Mesothelial cell of epicardium (in vitro differentiated cells): ENCODE measurements at places on chromosomes 5 and 9.
A peak's percentile ranks its signal among the peaks of the same experiment; 100 is the strongest.

- no peak for DNase-seq
Measured at GRCh38 chr5:93790401-93790800, 49.0 kb upstream of the POU5F2 start.

GRCh38 chr5:73979321-73979720 is 353.3 kb downstream of the ARHGEF28 start:
- DNase-seq: no peak

- no peak for DNase-seq
Measured at GRCh38 chr9:77744841-77745430, 96.8 kb upstream of the GNA14 start.

DNA sequence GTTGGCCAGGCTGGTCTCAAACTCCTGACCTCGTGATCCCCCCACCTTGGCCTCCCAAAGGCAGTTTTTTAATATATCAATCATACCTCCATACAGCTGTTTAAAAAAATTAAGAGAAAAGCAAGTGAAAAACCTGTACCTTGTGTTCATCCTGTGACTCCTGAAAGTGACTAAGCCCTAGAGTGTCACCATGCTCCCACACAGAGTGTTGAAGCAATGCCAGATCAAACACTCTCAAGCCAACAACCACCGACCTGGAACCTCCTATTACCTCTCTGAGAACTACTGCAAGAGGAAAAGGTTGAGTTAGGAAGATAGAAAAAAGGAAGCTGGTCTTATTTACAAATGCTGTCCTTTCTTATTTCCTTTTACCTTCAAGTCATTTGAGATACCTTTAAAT is 123.5 kb downstream of the RASEF start:
- no peak for DNase-seq

DNA sequence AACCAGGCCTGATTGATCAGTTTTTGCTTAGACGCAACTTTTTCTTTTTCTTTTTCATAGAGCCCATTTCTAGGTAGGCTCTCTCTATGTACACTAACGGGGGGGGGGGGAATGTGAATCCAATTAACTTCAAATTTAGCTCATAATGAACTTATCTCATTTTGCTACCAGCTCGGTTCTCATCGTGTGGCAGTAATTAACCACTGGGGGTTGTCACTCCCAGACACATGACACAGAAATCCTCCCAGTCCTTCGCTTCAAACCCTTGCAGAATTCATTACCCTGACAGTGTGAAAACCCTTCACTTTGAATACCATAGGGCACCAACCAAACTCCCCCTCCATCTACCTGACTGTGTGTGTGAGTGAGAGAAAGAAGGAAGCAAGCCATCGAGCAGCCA is 144.2 kb downstream of the PAX5 start:
- no peak for DNase-seq

- DNase-seq: no peak
Measured at GRCh38 chr5:56595566-56595965, 219.8 kb upstream of the MAP3K1 start.

DNA sequence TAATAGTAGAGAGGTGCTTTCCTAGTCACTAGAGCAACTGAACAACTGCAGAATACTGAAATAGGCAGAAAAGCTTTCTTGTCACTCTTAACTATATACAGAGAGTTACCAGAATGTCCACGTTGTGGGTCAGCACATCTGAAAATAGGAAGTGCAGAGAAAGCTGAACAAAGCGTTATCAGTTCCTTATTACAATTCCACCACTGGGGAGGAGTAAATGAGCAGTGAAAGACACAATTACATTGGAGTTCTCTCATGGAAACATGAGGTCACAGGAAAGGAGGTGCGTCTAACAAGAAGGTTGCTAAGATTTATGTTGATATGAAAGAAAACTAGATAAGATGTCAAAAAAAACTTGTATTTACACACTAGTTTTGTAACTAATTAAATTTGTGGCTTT is 461.9 kb upstream of the COX7C start:
- no peak for DNase-seq

GRCh38 chr5:87541033-87541432 is 128.3 kb upstream of the CCNH start:
- DNase-seq: no peak

DNA sequence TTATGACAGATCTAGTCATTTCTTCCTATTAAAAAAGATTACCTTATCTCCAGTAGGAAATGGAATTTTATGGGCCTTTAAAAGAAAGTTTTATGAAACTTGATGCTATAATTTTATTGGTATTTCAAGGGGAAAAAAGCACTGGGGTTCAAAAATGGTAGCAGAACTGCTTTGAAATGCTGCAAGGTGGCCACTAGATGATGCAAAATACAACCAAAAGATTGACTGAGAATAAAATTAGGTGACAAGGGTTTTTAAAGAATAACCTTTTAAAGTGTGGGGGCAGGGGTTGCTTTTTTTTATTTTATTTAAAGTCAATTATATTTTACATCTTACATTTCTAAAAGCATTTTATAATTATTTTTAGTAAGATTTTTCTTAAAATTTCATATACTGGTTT is 61.7 kb downstream of the KLF9 start:
- DNase-seq: no peak

GRCh38 chr5:170631466-170632195 is 127.8 kb downstream of the KCNIP1 start:
- no peak for DNase-seq

DNA sequence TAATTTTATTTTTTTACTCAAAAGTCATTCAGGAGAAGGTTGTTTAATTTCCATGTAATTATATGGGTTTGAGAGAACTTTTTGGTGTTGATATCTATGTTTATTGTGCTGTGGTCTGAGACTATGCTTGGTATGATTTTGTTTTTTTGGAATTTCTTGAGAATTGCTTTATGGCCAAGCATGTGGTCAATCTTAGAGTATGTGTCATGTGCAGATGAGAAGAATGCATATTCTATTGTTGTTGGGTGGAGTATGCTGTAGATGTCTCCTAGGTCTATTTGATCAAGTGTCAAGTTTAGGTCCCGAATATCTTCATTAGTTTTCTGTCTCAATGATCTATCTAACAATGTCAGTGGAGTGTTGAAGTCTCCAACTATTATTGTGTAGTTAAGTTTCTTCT is 134.9 kb downstream of the HMHB1 start:
- DNase-seq: no peak

DNA sequence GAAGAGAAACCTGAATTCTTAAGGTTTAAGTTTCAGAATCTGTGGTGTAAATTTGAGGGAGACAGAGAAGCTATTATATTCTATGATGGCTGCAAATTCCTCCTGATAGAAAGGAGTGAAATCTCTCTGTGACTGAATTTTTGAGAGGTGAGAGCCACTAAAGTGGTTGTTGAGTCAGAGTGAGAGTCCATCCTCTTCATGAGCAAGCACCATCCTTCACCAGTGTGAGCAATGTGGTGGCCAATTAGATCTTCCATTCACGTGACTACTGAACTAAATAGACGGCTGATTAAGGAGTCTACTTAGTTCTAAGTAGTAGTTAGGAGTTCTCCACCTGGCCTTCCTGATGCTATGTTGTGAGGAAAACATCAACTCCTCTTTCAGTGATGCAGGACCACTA is 147.8 kb upstream of the CCNH start:
- no peak for DNase-seq

- DNase-seq: no peak
Measured at GRCh38 chr9:126357074-126357473, 30.4 kb downstream of the MVB12B start.

DNA sequence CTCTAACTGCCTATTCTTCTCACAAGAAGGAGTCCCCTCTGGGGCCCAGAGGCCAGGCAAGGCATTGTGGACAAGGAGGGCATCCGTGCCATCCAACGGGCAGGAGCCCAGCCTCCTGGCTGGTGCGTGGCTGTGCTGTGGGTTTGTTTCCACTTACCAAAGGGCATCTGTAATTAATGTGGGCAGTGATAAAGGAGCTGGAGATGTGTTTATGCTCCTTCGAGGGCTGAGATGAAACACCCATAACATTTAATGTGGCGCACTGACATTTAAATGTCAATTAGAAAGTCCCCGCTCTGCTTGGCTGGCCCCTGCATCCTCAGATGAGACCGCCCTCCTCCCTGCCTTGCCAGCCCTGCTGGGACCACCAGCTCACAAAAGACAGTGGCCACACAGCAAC is 57.1 kb downstream of the KCNIP1 start:
- DNase-seq: no peak

DNA sequence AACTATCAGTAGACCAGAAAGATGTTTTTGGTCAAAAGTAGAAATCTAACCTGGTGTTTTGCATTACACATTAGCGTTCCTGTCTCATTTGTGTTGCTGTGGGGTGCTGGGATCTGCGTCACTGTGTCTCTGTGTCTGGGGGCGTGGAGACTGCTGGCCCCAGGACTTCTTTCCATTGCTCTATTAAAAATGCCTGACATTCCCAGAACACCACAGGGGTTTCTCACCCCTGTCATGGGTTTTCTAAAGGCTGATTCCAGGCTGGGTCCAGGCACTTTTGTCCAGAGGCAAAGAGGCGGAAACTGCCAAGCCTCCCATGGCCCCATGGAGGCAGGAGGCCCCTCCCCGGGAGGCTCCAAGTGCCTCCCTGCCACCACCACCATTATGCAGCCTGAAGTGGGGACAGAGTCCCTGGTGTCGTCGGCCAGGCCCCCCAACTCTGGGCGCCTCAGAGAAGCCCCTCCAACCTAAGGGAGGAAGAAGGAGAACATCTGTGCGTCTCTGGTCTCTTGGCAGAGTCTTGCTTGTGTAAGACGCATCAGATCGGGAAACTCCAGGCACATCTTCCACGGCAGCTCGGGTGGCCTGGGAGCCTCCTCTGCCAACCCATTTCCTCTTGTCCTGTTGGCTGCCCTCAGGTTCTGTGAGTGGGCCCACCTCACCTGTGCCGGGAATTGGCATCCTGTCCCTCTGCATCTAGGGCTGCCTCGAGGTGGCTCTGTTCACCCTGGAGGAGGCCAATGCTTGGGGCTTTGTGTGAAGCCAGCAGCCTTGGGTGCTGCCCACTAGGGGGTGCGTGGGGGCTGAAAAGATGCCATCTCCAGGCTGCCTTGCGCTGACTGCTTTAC is 13.8 kb upstream of the PLEKHG4B start:
- peak; percentile 34 for DNase-seq
